Cortex of kidney (tissue), 1 donor: ENCODE measurements at places on chromosomes 1 and 21.

DNA sequence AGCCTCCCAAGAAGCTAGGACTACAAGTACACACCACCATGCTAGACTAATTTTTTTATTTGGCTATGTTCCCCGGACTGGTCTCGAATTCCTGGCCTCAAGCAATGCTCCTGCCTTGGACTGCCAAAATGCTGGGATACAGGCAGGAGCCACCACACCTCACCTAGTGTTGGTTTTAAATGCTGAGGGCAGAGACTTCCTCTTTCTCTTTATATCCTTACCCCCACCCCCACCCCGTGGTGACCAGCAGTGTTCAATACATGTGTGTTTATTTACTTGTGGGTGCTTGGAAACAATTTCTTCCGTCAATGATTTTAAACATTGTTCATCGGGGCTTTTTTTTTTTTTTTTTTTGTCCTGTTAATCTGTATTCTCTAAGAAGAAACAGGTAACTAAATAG is 158.9 kb downstream of the ZBTB18 start:
- no peak for DNase-seq

DNA sequence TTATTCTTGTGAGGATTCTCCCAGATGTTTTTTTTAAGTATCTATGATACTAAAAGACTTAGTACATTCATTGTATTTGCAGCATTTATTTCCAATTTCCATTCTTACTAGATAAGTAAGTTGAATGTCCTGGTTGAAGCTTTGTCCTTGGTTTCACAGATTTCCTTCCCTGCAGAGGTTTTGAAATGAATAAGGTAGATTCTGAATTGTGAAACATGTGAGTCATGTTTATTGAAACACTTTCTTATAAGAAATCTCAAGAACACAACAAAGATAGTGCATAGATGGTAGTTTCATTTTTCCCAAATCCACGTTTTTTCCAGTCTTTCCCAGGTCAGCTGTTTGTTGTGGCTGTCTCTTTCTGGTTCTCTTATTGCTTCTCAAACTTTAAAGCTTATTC is 24.8 kb downstream of the GABPA start:
- DNase-seq = no peak

DNA sequence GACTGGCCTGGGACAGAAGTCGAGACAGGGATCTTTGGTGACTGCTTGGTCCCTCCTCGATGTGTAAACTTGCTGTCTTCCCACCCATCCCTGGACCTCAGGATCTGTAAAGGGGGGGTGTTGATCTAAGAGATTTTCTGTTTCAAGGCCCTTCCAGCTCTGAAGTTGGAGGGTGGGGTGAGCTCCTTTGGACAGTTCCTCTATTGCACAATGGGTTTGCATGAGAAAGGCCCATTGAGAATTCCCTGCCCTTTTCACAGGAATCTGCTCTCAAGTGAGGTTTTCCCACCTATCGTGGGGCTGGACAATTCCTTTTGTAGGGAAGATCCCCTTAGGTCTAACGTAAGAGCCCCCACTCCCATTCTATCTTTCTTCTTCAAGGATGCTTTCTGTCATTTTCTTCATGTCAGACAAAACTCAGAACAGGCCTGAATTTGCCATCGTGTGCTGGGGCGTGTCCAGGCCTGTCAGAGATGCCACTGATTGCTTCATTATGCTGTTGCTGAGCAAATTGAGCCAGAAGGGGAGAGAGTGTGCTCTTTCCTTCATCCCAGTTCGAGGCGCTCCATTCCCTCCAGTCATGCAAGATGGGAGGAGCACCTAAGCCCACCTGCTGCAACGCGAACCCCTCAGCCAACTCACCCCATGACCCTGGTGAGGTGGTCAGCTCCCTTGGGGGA is 149.9 kb upstream of the IGSF21 start:
- DNase-seq = no peak

DNA sequence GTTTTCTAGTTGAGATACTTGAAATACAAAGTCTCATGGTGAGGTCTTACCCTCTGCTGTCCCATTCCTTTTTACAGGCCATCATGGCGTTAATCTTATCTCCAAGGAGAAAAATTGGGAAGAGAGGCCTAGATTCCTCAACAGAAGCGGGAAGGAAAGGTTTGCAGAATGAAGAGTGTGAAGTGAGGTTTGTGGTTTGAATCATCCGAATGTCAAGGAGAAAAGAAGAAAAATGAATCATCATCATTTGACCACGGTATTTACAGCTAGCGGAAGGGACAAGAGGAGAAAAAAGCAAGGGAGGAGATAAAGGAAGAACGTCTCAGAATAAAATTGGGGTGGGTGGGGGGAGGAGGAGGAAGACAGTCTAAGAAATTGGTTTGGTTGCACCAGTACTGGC is 935 bp upstream of the COG2 start:
- no peak for DNase-seq

GRCh38 chr1:197844651-197845050 is 57.8 kb upstream of the C1orf53 start:
- no peak for DNase-seq

GRCh38 chr1:117017648-117018047 is 16.1 kb downstream of the CD101 start:
- DNase-seq = no peak

- no peak for DNase-seq
Measured at GRCh38 chr21:32322676-32323075, 24.0 kb downstream of the MRAP start.

GRCh38 chr21:43937051-43937832 is 72.2 kb downstream of the AGPAT3 start:
- DNase-seq = no peak

GRCh38 chr1:19049128-19049768 is 92.8 kb upstream of the IFFO2 start:
- no peak for DNase-seq
